Mesendoderm (in vitro differentiated cells): ENCODE measurements at places on chromosomes 5 and 9.
A peak's percentile ranks its signal among the peaks of the same experiment; 100 is the strongest.

GRCh38 chr5:64295101-64295500 is 129.5 kb downstream of the RNF180 start:
- DNase-seq, result no peak

- no peak for DNase-seq
Measured at GRCh38 chr9:130306823-130307666, 41.5 kb downstream of the HMCN2 start.

- DNase-seq, result no peak
Measured at GRCh38 chr5:1357946-1358725, 13.2 kb upstream of the CLPTM1L start.

DNA sequence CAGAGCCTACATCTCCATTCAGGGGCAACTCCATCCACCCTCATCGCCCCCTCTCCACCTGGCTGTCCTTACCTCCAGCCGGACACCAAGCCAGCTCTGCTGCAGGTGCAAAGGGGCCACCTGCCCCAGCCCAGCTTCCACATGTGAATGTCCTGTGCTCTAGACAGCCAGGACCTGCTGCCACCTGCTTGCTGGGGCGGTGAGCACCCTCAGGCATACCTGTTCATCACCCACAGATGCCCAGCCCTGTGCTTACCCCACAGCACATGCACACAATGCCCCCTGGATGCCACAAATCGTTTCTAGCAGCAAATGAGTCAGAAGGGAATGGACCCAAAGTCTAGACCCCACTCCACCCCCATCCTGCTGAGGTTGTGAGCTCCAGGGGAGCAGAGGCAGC is 13.3 kb upstream of the NKD2 start:
- DNase-seq, result no peak

GRCh38 chr9:2859776-2860379 is 16.0 kb upstream of the PUM3 start:
- peak; percentile 80 for DNase-seq

- DNase-seq, result no peak
Measured at GRCh38 chr5:1447671-1448361, 2.6 kb upstream of the SLC6A3 start.

- peak; percentile 67 for DNase-seq
Measured at GRCh38 chr5:59485629-59486439, 407.7 kb downstream of the PDE4D start.

GRCh38 chr9:12666813-12667212 is 26.4 kb upstream of the TYRP1 start:
- peak; percentile 37 for DNase-seq

DNA sequence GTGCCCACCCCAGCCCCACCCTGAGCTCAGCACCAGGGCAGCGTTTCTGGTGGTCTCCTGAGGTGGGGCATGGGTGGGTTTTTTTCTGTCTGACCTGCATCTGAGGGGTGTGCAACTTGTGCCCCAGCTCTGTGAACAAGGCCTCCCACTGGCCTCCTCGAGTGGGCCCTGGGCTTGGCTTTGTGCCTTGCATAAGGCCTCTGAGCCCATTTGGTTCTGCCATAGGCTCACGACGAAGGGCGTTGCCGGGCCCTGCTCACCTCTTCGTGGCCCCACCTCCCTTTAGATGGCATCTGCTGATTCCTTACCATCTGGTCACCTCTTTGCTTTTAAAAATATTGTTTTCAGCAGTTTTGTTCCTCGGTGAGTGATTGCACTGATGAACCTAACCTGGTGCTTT is 127.1 kb upstream of the COL5A1 start:
- no peak for DNase-seq

- no peak for DNase-seq
Measured at GRCh38 chr9:115088860-115089259, 29.1 kb downstream of the TNC start.

- DNase-seq, result peak; percentile 22
Measured at GRCh38 chr9:122991370-122991830, 42.1 kb upstream of the GPR21 start.

DNA sequence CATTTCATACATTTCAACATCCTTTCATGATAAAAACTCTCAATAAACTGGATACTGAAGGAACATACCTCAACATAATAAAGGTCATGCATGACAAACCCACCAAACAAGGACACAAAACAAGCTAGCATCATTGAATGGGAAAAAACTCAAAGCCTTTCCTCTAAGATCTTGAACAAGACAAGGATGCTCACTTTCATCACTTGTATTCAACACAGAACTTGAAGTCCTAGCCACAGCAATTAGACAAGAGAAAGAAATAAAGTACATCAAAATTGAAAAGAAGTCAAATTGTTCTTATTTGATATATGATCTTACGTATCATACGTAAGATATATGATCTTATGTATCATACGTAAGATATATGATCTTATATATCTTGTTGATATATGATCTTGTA is 5.3 kb downstream of the MRPL50 start:
- no peak for DNase-seq

- no peak for DNase-seq
Measured at GRCh38 chr9:129554649-129555048, 66.3 kb downstream of the C9orf50 start.

- DNase-seq, result no peak
Measured at GRCh38 chr5:171845857-171846256, 60.2 kb downstream of the SMIM23 start.

- DNase-seq, result no peak
Measured at GRCh38 chr9:72327631-72328030, 37.4 kb downstream of the ZFAND5 start.

DNA sequence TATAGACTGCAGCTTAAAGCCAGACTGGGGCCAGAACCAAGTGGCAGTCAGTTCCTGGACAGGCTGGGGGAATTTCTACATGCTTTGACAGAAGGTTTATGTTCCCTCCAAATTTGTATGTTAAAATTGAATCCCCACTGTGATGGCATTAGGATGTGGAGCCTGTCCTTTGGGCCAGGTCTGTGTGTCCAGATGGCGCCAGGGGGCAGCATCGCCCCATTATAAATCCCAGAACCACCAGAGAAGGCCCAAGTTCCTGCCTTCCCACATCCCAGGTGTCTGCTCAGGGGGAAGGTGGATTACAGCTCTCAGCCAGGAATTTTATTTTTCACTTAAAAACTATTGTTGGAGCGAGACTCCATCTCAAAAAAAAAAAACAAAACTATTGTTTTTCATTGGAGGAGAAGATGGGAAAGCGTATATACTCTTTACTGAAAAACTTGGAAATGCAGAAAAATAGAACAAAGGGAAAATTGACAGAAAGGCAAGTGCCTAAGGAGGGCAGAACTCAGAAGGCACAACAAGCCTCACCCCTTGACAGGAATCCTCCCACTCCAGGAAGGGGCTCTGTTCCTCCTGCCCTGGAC is 5.0 kb downstream of the IL3 start:
- DNase-seq, result peak; percentile 83
